ENCODE measurements at places on chromosomes 1 and 21.

DNA sequence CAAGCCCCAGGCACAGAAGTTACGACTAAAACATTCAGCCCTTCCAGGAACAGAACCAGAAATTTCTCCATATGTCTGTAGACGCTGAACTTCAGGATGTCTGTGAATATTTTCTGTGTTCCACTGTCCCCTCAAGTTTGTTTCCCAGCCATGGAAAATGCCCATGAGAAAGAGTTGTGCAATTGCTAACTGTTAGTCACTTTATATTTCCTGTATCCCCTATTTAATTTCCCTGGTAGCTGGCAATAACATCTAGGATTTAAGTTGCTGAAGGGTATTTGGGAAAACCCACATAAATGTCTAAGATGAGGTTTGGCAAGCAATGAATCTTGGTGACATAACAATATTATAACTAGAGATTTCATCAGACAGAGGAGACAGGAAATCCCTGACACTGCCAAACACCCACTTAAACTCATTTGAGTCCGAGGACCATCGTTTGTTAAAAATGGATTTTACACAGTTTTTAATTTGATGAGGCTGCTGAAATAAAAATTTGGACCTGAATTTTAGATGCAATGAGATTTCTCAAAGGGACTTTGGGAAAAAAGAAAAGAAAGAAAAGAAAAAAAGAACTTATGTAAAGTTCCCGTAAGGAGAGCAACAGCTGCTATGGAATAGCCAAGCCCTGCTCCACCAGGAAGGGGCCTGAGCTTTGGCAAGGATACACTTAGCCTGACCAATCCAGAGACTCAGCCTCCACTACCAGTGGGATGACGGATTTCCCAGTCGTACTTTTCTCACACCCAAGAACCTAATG is 21.8 kb upstream of the ERRFI1 start:
- DNase-seq, result no peak

DNA sequence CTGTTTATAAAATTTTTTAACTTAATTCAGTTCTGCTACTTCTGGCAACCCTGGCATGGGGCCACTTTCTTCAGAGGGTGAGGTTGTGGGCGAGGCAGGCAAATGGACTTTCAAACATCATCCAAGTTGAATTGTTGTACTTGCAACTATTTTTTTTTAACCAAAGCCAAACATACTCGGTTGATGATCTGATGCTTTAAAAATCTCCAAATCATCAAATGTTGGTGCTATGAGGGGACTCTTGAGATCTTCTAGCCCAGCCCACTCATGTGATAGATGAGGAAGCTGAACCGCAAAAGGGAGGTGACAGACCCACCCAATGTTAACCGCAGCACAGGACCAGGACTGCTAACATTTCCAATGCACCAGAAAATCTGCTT is 6.7 kb downstream of the SLC1A7 start:
- DNase-seq, result no peak

DNA sequence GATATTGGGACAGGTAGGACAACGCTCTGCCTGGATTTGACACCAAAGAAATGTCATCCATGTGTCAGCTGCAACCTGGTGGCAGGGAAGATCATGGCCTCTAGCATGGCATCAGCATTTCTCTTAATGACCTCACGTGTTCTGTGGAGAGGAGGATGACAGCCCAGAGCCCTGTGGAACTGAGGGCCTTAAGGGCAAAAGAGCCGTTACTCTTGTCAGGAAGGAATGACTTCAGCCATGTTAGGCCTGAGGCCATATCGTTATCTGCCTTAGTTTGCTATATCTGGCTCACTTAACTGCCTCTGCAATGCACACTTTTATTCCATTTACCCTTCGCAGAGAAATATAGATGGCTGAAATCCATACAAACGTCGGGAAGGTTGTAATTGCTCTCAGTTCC is 83.2 kb upstream of the PBX1 start:
- DNase-seq, result no peak

DNA sequence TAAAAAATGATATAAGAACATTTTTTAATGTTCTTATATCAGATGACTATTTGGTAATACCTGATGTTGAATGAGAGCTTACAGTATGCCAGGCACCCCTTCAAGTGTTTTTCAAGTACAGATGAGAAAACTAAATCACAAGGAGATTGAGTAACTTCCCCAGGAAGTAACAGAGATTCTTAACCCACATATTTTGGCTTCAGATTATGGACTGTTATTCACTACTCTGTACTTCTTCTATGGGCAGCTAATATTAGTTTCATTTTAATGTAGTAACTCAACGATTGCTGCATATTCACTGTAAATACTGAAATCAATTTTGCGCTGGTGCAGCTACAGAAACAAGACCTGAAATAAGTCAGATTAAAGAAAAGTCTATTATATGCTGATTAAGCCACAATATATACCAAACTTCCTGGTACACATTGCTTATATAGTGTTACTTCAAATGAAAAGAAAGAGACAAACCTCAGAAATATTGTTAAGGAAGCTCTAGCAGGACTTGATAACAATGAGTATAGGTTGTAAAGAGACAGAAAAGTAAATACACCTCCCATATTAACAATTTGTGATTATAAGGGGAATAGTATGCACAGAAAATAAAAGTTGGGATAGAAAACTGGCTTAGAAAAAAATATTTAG is 19.7 kb downstream of the DPYD start:
- DNase-seq, result no peak

DNA sequence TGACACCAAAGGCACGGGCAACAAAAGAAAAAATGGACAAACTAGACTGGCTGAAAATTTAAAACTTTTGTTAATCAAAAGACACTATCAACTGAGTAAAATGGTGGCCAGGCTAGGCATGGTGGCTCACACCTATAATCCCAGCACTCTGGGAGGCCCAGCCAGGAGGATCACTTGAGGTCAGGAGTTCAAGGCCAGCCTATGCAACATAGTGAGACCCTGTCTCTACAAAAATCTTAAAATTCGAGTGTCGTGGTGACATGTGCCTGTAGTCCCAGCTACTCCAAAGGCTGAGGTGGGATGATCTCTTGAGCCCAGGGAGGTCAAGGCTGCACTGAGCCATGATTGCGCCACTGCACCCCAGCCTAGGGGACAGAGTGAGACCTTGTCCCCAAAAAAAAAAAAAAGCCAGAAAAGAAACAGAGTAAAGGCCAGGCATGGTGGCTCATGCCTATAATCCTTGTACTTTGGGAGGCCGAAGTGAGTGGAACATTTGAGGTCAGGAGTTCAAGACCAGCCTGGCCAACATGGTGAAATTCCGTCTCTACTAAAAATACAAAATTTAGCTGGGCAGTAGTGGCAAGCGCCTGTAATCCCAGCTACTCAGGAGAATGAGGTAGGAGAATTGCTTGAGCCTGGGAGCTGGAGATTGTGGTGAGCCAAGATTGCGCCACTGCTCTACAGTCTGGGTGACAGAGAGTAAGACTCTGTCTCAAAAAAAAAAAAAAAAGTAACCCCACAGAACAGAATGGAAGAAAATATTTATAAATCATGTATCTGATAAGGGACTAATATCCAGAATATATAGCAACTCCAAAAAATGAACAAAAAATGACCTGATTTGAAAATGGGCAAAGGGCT is 8.0 kb downstream of the TUT4 start:
- DNase-seq, result no peak

GRCh38 chr1:68145418-68146126 is 86.8 kb downstream of the WLS start:
- DNase-seq, result peak; percentile 59

DNA sequence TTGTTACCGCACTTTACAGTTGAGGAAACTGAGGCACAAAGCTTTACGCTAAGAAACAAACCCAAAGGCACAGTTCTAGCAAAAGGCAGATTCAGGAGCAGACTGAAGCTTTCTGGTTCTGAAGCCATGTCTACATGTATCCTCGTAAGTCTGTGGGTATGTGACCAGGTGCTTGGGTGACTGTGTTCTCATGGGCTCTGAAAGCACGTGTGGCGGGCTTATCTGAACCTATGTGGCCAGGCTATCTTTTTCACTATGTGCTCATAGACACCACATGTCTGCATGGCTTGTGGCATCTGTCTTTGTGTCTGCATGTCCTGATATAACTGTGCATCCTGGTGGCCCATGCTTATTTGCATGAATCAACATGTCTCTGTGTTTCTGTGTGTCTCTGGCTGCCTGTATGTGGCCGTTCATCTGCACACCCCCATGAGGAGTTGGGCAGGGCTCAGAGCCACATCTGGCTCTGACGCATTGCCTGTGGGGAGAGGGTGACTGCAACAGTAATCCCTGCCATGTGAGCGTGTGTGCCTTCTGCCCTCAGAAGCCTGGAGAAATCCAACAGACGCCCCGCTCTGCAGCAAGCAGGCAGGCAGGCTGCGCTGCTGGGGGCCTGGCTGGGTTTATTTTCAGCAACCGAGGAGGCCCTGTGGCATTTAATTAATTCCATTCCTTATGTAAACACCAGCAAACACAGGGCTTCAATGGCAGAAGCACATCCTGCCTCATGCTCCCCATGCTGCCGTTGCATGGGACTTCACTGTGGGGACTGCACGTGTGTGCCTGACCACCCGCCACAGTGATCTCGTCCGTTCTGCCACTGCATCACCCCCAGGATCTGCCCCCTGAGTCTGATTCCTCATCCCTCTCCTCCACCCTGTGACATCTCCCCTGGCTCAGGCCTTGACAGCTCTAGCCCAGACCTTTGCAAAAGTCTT is 115.4 kb downstream of the TRABD2B start:
- DNase-seq, result no peak

GRCh38 chr1:152968248-152968647 is 2.2 kb upstream of the SPRR4 start:
- no peak for DNase-seq

DNA sequence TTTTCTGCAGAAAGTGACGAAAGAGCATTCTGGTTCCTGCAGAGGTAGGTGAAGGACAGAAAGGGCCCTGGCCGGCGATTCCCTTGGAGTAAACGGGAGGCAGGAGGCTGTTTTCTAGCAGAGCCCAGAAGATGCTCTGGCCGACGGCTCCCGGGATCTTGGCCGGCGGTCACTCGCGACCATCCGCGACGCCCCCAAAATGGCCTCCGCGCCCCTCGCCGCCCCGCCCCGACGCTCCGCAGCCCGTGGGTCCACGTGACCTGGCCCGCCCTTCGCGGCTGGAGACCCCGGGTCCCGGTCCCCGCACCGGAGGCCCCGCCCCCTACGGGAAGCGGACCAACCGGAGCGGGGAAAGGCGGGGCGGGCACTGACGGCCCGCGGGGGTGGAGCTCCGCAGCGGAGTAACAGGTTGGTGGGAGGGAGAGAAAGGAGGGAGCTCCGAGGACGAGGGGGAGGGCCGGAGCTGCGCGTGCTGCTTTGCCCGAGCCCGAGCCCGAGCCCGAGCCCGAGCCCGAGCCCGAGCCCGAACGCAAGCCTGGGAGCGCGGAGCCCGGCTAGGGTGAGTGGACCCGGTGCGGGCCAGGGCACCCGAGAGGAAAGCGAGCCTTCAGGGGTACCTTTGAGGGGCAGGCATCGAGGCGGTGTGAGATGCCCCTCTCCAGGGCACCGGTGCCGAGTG is at the start of gene CGN:
Gene CGN, plus strand, starts transcription at position 431 of the 679 bp plus-strand sequence. CDS start 7,133 bp downstream, outside the sequence.
- DNase-seq, result peak; percentile 97

DNA sequence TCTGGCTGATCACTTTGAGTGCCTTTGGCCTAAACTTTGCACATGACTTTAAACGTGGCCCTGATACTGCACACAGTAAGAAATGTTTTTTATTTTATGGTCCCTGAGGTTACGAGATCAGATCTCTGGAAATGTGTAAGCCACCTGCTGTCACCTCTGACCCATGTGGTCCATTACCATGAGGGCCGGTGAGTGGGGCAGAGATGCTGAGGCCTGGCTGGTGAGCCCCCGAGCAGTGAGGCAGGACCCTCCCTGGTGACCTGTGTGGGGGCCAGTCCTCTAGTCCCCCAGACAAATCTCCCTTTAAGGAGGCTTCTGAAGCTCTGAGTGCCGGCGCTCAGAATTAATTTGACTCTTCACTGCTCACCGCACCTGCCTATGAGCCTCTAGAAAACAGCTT is 12.4 kb downstream of the TFF3 start:
- no peak for DNase-seq

- DNase-seq, result no peak
Measured at GRCh38 chr1:243489681-243490546, 234.1 kb downstream of the SDCCAG8 start.

DNA sequence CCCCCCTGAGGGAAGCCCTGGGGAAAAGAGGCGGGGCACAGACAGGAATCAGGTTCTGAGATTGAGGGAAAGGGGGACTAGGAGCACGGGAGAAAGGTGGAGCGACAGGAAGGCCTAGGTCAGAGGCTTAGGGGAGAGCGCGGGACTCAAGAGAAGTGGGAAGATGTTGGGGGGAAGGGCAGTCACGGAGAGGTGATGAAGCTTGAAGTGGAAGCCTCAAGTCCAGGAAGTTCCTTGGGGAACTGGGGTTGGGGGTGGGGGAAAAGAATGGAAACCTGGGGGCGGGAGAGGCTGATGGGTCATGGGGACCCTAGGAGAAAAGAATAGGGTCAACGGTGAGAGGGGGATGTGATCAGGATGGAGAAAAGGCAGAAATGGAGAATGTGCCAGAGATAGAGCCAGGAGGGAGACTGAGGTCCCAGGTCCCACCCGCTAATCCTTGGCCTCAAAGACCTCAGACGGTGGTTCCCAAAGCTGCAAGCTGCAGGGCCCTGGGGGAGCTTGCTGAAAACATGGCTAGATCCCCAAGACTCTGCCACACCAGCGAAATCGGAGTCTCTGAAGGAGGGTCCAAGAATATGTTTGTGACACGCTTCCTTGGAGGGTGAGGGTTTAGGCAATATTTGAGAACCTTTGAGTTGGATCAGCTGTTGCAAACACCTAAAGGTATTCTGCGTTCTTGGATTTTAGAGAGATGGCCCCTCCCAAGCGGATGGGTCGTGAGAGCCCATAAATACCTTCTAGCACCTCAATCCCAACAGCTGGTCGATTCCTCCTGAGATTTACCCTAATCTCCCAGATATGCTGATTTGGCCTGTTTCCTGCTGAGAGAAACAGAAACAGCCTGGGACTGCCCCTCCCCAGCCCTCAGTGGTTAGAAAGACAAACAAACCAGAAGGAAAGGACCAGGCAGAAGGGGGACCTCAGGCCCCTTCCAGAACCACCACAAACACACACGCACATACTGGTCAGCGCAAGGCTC is 3.6 kb downstream of the C1orf232 start:
- no peak for DNase-seq

DNA sequence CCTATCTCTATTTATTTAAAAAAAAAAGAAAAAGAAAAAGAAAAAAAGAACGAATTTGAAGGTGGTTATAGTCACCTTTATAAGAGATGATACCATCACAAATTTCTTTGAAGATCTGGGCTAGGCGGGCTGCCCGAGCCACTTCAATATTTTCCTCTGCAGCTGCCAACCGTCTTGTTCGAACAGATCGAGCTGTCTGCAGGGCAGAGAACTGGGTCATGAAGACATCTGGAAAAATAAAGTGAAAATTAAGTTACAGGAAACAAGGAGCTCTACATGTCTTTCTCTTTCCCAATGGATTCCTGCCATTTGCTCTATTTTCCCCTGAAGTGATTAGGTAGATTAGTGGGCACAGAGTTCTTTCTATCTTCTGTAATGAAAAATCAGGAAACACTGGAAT is 31.9 kb downstream of the RUSC1 start:
- DNase-seq, result no peak

GRCh38 chr1:9197186-9198099 is 37.1 kb upstream of the H6PD start:
- no peak for DNase-seq

- DNase-seq, result no peak
Measured at GRCh38 chr1:172870901-172871606, 179.7 kb downstream of the TNFSF18 start.
